ENCODE measurements at places on chromosomes 13 and 19.

DNA sequence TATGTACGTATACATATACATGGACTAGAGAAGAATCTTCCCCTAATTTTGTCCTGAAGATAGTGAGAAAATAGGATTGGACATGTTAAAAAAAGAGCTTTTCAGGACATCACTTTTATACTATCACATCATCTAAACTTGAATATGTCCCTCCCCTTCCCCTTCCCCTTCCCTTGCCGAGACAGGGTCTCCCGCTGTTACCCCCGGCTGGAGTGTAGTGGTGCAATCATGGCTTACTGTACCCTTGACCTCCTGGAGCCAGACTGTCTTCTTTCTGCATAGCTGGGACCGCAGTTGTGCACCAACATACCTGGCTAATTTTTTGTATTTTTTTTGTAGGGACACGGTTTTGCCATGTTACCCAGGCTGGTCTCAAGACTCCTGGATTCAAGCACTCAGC, 6.6 kb downstream of the HNRNPM start:
- DNase-seq = no peak

- DNase-seq = no peak
These were observed 163.3 kb upstream of the STARD13 start for GRCh38 chr13:33448889-33449288.

GRCh38 chr13:93621051-93621450, 394.4 kb downstream of the GPC6 start:
- DNase-seq = no peak

DNA sequence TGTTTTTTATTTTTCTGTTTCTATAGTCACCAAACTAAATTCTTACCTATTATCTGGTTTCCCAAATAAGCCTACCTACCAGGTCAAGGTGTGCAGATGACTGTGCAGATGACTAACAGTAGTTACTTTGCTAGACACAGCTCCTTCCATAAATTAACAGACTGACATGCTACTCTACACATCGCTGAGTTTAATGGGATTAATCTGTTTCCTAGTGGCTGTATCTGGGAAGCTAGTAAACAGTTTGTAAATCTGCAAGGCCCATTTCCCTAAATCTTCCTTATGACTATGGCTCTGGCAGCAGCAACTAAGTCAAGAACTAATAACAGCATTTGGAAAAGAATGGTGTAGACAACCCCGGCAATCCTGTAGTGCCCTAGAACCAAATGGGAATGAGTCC, 27.9 kb downstream of the MIPEP start:
- DNase-seq = no peak

- no peak for DNase-seq
These were observed 7.3 kb downstream of the URAD start for GRCh38 chr13:27981006-27981708.

DNA sequence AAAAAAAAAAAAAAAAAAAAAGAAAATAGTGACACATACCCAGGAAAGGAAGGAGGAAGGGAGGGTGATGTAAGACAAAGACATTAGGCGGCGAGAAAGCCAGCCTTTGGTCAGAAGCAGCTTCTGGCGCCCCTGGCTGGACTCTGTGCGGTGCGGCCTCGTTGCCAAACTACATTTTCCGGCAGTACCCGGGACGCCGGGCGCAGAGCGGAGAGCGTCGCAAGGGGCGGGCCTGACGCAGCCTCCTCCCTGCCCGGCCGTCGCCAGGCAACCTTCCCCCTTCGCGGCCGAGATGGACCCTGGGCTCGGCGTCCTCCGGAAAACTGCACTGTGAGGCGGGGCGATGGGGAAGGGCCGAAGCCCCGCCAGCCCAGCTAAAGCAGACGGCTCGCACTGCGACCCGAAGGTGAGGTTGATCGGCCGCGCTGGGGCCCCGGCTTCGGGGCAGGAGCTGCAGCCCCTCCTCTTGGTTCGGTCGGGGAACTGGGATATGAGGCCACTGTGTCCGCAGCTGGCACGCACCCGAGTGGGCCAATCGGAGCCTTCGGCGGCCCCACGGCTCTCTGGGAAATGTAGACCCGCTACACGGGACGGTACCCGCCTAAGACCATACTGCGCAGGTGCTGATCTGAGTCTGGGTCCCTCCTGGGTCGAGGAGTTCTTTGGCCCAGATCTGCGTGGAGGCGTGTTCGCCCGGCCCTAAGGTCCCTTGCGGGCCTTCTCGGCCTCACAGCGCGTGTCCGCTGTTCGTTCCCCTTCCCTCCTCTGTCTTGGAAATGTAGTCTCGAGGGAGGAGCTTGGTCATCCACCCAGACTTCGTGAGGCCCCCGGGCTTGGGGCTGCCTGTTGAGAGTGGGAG, 2.3 kb upstream of the MZF1 start:
- DNase-seq = peak; percentile 81

DNA sequence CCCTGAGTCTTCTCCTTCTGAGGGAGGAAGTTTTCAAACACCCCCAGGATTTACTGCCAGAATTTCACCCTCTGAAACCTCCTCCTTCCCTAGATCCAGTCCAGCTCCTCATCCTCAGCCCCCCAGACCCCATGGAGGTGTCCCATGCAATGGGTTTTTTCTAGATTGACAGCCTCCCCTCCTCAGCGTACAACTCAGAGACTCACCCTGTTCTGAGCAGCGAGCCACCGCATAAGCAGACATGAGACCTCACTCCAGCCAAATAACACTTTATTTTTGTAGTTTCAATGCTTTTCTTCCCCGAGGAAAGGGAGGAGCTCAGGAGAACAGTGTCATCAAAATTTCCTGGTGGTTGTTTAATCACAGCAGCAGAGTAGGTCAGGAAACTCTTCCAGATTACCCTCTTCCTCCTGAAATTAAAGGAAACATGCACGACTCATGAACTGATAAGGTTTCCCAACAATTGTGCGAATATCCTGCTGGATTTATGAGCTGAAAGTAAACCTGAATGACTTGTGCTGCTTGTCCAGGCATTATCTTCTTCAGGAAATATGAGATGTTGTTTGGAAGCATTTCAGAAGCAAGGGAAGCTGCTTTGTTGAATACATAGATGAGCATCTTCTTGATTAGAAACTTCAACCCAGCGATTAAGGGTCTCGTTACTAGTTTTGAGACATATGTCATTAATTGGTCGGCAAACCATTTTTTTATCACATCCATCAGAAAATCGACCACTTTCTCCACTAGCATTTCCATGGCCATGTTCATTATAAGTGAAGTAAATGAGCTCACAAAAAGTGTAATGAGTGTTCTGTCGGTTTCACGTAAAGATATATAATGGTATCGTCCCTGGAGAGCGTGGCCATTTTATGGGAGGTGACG, 36.2 kb downstream of the ERICH4 start:
- no peak for DNase-seq

DNA sequence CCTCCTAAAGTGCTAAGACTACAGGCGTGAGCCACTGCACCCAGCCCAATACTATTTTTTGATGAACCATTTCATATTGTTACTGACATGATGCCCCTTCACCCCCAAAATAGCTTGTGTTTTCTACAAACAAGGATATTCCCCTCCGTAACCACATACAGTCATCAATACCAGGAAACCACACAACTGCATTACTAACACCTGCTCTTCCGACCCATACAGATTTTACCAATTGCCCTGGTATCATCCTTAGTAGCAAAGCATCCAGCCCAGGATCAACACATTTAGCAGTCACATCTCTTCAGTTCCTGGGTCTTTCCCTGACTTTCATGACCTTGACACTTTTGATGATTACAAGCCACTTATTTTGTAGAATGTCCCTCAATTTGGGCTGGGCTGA, 33.6 kb downstream of the KCTD15 start:
- DNase-seq = no peak

Data from activated T-cell treated with anti-CD3 and anti-CD28 coated beads for 48 hours (primary cell).